ENCODE measurements at places on chromosomes 13 and 19. TPM values are rescaled to one million over a fixed set of nuclear protein-coding genes. Genes with fewer than 3 reads are reported as not detected.
A peak's percentile ranks its signal among the peaks of the same experiment; 100 is the strongest.

LILRA1 gene
- not detected for total RNA-seq

PSG6 gene
- not detected for total RNA-seq

DNA sequence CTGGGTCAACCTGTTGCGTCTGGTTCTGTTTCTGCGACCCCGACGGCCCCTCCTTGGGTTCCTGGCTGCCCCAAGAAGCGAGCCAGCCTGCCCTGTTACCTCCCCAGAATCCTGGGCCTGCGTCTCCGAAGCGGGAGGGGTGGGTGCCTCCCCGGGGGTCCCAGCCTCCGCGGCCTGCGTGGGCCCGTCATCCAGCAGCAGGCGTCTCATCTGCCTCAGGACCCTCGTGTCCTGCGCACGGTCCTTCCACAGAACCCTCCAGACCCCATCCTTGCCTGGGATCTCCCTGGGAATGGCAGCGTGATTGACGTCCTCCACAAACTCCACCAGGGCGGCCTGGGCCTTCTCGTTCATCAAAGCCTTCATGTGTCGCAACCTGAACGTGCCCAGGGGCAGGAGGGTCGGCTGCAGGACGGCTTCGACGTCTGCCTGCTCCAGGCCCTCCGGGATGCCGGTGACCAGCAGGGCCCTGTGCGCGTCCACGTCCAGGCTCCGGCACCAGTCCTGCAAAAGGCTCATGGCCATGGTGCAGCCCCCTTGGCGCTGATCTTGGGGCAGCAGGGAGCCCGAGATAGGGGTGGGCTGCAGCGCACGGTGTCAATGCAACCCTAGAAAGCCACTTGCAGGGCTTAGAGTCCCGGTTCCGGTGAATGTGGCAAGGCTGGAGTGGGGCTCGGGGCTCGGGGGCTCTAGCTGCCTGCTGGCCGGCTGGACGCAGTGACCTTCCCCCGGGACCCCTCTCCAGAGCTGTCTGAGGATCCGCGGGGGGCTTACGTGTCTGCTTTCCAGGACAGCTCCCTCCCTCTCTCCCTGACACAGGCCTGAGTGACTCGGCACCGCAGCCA, 504 bp downstream of the PNMA8B start:
- H3K4me1 ChIP-seq: peaks cover 28% of the 10 kb centered on the region
- H3K4me3 ChIP-seq: peak overlapping the region; percentile 66
- no peak for DNase-seq
- H3K36me3 ChIP-seq: no peaks in the 10 kb centered on the region

- DNase-seq: no peak
- H3K4me1 ChIP-seq: no peaks in the 10 kb centered on the region
- no peaks in the 10 kb centered on the region for H3K27me3 ChIP-seq
Measured at GRCh38 chr19:37964109-37964508, 57.1 kb downstream of the SIPA1L3 start.

DNA sequence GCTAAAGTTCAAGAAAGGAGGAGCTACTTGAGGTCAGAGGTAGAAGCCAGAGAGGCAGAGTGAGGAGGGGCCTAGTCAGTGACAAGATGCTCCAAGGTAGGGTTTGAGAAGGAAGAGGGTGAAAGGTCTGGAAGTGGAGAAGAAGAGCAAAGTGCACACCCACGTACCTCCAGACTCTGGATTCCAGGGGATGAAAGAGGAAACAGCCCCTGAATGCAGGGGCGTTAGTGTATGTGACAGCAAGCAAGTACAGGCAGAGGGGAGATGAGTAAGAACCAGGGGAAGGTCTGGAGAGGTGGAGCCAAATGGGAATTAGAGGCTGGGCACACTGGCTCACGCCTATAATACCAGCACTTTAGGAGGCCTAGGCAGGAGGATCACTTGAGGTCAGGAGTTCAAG, 8.7 kb downstream of the RPS28 start:
- DNase-seq: no peak
- H3K27ac ChIP-seq: no peak overlapping the region
- no peaks in the 10 kb centered on the region for H3K4me1 ChIP-seq
- H3K4me3 ChIP-seq: no peak overlapping the region
- peaks cover 65% of the 10 kb centered on the region for H3K27me3 ChIP-seq

DNA sequence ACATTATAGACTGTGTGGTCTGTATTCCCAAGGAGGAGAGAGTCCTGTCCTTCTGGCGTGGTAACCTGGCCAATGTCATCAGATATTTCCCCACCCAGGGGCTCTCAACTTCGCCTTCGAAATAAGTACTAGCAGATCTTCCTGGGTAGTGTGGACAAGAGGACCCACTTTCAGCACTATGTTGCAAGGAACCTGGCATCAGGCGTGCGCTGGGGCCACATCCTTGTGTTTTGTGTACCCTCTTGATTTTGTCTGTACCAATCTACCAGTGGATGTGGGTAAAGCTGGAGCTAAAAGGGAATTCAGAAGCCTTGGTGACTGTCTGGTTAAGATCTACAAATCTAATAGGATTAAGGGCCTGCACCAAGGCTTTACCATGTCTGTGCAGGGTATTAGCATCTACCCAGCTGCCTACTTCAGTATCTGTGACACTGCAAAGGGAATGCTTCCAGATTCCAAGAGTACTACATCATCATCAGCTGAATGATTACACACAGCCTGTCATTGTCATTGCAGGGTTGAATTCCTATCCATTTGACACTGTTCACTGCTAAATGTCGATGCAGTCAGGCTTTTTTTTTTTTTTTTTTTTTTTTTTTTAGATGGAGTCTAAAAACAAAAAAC, 148.0 kb downstream of the PRR20E start:
- no peak overlapping the region for H3K4me3 ChIP-seq
- H3K27ac ChIP-seq: peak overlapping the region; percentile 50
- H3K27me3 ChIP-seq: no peaks in the 10 kb centered on the region
- H3K4me1 ChIP-seq: peaks cover 5% of the 10 kb centered on the region
- DNase-seq: no peak
- no peaks in the 10 kb centered on the region for H3K36me3 ChIP-seq
